ENCODE measurements at places on chromosomes 3 and 15. TPM values are rescaled to one million over a fixed set of nuclear protein-coding genes. Genes with fewer than 3 reads are reported as not detected.

DNA sequence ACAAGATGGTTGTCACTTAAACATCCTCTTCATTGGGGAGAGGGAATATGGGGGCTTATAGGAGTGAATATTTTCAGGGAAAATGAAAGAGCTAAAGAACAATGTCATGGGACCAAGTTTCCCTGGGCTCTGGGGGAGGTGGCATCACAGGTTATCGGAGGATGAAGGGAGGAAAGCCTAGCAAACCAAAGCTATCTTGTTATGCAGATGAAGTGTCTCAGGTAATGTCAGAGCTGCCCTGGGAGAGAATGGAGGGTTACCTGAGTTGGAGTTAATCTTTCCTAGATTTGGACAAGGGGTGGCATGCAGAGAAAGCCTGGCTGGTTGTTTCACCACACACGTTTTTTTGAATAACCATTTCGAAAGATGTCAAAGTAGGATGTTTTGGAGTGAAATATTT lies 308.1 kb upstream of the ATP10A start:
- no peak overlapping the region for H3K4me3 ChIP-seq
- no peak for DNase-seq
- no peaks in the 10 kb centered on the region for H3K4me1 ChIP-seq

DNA sequence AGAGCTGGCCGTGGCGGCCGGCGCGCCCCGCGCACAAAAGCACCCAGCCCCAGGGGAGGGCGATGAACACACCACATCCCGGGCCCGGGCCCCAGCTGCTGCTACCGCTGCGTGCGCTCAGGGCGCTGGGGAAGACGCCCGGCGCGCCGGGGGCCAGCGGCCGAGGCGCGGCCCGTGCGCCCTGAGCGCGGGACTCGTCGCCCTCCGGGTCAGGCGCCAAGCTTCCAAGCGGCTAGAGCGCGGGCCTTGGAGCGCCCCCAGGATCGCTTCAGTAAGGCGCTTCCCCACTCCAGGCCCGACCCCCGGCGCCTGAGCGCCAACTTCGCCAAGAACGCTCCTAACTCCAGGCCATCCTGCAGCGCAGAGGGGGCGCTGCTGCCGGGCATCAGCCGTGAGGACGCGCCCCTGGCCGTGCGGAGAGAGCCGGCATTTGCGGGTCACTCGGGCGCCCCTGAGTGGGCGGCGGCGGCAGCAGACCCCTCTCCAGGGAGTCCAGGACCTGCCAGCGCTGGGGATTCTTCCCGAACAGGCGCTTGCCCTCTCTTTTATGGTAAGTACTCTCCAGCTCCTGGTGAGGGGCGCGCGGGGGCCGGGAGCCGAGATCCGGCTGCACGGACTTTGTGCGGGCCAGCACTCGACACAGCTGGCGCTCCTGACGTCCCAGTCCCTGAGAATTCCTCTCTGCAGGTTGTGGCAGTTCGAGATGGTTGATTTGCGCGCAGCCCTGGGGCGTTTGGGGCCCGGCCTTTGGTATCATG lies 475 bp downstream of the SPSB4 start:
- no peaks in the 10 kb centered on the region for H3K36me3 ChIP-seq
- peaks cover 1% of the 10 kb centered on the region for H3K4me1 ChIP-seq
- no peak overlapping the region for H3K27ac ChIP-seq

DUOXA2 gene
- total RNA-seq = not detected

- no peak overlapping the region for H3K4me3 ChIP-seq
- H3K36me3 ChIP-seq = no peaks in the 10 kb centered on the region
- peaks cover 23% of the 10 kb centered on the region for H3K4me1 ChIP-seq
- peak overlapping the region; percentile 51 for H3K27ac ChIP-seq
- no peak for DNase-seq
Measured at GRCh38 chr3:172138792-172139507, 99.6 kb downstream of the FNDC3B start.

WDR53 gene
- total RNA-seq = 9.2 TPM

- H3K27ac ChIP-seq = no peak overlapping the region
- H3K27me3 ChIP-seq = no peaks in the 10 kb centered on the region
- H3K36me3 ChIP-seq = no peaks in the 10 kb centered on the region
- DNase-seq = no peak
Measured at GRCh38 chr3:152516216-152516615, 247.5 kb downstream of the MBNL1 start.

GRCh38 chr3:147843331-147843730 lies 434.2 kb downstream of the ZIC1 start:
- no peak overlapping the region for H3K4me3 ChIP-seq
- DNase-seq = no peak
- no peak overlapping the region for H3K27ac ChIP-seq
- no peaks in the 10 kb centered on the region for H3K4me1 ChIP-seq

C3orf80 gene
- total RNA-seq = 0.43 TPM

TMED3 gene
- total RNA-seq = 42.1 TPM

- no peaks in the 10 kb centered on the region for H3K4me1 ChIP-seq
- no peaks in the 10 kb centered on the region for H3K36me3 ChIP-seq
- H3K27me3 ChIP-seq = no peaks in the 10 kb centered on the region
- H3K27ac ChIP-seq = no peak overlapping the region
- no peak overlapping the region for H3K4me3 ChIP-seq
Measured at GRCh38 chr3:130480736-130481135, 36.2 kb upstream of the COL6A6 start.

GRCh38 chr3:195111319-195111705 lies 159.6 kb downstream of the XXYLT1 start:
- no peak overlapping the region for H3K27ac ChIP-seq
- no peak for DNase-seq
- peaks cover 3% of the 10 kb centered on the region for H3K4me1 ChIP-seq
- no peak overlapping the region for H3K4me3 ChIP-seq

GRCh38 chr3:188559072-188559429 lies 405.1 kb downstream of the LPP start:
- no peaks in the 10 kb centered on the region for H3K27me3 ChIP-seq
- H3K4me1 ChIP-seq = no peaks in the 10 kb centered on the region
- no peak overlapping the region for H3K27ac ChIP-seq
- H3K36me3 ChIP-seq = no peaks in the 10 kb centered on the region
- DNase-seq = no peak

DNA sequence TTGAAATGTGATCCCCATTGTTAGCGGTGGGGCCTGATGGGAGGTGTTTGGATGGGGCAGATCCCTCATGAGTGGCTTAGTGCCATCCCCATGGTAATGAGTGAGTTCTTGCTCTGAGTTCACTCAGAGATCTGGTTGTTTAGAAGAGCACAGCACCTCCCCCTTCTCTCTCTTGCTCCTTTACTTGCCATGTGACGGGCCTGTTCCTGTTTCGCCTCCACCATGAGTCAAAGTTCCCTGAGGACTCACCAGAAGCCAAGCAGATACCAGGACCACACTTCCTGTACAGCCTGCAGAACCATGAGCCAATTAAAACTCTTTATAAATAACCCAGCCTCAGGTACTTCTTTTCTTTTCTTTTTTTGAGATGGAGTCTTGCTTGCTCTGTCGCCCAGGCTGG lies 46.6 kb downstream of the ANP32A start:
- H3K4me1 ChIP-seq = peaks cover 13% of the 10 kb centered on the region
- DNase-seq = no peak
- no peak overlapping the region for H3K4me3 ChIP-seq
- H3K36me3 ChIP-seq = no peaks in the 10 kb centered on the region
- no peaks in the 10 kb centered on the region for H3K27me3 ChIP-seq

Measured in ovary (tissue), 10 donors.